C1 segment of cervical spinal cord (tissue), 14 donors: ENCODE measurements at places on chromosomes 4 and X.

DNA sequence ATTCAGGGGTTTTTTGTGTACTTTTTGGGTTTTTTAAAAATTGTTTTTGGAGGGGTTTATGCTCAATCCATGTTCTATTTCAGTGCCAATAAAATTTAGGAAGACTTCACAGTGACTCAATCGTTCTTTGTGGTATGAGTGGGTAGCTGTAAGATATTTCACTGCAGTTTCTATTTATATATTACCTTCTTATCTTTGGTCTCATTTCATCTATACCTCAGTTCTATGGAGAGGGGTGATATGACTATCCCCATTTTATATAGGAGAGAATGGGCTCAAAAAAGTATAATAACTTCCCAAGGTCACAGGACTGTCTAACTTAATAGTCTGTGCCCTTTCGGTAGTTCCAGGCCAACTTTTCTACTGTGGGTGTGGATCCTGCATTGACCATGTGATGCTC lies 74.4 kb downstream of the MSN start:
- no peak for DNase-seq

DNA sequence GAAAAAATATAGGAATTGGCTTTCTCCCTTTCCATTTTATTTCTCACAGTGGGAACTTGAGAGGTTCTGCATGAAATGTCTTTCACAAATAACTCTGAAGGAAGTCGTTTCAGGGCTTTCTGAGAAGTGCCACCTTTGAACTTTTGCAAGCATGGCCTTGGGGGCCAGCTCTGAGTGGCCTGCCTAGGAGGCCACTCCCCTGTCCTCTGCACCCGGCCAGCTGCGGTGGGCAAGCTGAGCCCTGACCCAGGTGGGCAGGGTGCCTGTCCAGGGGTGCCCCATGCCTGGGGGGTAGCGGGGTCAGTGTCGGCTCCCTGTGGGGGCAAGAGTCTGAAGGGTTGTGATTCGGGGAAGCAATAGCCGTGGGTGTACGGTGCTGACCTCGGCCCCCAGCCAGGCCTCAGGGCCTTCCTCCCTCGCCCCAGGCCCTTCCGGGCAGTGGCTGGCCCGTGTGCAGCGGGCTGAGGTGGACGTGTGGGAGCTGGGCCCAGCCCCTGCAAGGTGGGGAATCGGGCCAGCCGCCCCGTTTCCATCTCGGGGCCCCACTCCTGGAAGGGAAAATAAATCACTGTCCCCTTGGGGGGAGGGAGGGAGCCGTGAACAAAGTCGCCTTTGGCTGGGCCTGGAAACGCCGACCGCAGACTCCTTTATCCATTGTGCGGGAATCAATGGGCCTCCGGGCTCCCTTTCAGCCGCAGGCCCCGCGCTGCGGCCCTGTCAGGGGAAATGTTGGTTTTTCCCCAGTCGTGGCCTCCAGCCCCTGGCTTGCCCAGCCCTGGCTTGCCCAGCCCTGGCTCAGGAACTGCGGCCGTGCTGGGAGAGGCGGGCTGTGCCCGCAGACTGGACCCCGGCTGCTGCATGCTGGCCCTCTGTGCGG lies 3.1 kb downstream of the FGFRL1 start:
- peak; percentile 85 for DNase-seq

GRCh38 chrX:20378233-20378920 lies 111.7 kb upstream of the RPS6KA3 start:
- DNase-seq = no peak

- no peak for DNase-seq
Observed at GRCh38 chrX:149002320-149002719, 501.9 kb downstream of the AFF2 start.

DNA sequence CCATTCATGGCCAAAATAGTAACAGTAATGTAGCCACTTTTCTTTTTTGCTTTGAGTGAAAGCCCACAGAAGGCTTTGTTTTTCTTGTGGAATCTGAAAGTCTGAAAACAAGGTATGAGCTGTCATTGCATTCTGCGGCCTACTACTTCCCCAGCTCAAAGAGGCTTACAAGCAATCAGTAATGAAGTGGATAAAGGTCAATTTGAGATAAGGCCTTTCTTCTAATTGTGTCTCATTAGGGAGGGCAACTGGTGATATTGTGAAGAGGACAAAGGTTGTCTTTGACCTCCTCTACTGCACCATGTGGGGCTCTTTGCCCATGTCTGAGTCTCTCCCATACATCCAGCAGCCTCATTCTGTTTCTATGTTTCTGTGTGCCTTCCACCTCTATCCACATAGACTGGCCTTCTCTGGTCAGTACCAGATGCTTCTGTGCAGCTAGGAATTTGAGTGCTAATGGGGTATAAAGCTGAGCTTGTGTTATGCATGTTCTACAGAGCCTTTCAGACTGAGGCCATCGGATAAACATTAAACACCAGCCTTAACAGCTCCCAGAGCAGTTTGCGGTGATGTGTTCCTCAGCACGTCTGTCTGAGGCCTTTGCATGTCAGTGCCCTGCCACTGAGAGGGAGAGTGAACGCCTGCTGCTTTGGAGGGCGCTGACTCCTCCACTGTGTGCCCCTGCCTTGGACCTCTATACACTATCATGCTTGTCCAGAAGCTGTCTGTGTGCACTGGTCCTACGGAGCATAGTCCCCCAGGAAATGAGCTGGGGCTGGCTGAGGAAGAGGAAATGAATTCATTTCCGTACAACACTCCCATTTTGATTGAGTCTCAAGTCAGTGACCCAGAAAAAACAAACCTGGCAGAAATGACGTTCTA lies 80.2 kb downstream of the SH2D1A start:
- no peak for DNase-seq

DNA sequence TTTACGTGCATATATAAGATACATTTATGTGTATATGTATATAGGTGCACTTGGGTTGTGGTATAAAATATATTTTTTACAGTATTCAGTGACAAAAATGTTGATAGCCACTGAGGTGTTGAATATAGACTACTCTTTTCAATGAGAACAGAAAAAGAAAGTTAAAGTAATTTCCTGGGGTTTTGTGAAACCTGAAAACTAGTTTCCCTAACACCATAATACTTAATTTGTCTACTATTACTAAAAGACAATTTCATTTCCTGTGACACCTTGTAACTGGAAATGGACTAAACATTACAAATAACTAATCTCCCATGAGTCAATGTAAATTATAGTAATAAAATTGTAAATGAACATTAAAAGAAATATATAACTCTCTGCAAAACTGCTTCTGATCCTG lies 32.0 kb upstream of the MAP9 start:
- DNase-seq = no peak

- DNase-seq = no peak
Observed at GRCh38 chr4:87042986-87043820, 108.4 kb downstream of the AFF1 start.

DNA sequence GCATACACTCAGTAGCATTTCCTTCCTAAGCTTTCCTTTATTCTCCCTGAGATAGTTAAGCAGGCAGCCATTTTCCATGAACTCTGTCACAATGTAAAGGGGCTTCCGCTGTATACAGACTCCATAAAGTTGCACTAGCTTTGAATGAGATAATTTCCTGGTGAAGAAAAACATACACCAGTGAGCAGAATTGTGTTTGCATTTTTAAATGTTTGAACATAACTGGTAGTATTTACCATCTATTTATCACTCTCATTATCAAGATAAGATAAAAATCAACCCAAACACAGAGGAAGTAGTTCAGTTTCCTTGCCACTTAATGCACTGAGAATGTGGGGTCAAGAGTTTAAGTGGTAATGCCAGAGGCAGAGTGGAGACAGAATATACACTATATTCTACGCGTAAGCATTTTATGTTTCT lies 54.1 kb downstream of the TXK start:
- no peak for DNase-seq

- no peak for DNase-seq
Observed at GRCh38 chr4:77819404-77819842, 255 bp upstream of the CNOT6L start.

DNA sequence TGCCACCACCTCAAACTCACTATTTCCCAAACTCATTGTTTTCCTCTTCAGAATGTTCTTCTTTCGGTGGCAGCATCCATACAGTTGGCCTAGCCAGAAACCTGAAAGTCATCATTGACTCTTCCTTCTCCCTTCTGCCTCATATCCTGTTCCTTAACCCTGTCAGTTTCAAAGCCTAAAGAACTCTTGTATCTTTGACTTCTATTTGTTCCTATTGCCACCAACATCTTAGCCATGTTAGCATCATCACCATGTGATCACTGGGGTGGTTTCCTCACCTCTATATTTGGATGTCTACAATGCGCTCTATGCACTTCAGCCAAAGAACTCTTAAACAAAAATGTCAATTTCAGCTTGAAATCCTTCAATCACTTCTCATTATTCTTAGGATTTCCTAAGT lies 29.0 kb downstream of the DDX60L start:
- DNase-seq = no peak

GRCh38 chrX:132821974-132822633 lies 136.3 kb downstream of the HS6ST2 start:
- no peak for DNase-seq

GRCh38 chr4:6309777-6310176 lies 40.1 kb downstream of the WFS1 start:
- DNase-seq = no peak

DNA sequence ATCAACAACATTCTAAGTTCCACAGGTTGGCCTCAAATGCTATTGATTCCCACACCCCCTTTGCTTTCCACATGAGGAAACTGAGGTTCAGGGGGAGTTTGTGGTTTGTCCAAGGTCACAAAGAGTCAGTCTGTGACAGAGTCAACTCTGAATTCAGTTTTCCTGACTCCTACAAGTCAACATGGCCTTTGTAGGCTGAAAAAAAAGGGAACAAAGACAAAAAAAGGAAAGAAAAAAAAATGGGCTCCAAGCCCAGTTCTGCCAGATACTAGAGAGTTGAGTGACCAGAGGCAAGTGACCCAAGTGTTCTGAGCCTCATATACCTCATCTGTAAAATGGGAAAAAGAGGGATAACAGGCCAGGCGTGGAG lies 16.5 kb upstream of the PIM2 start:
- no peak for DNase-seq

GRCh38 chrX:151789179-151789800 lies 54.7 kb downstream of the CNGA2 start:
- no peak for DNase-seq

DNA sequence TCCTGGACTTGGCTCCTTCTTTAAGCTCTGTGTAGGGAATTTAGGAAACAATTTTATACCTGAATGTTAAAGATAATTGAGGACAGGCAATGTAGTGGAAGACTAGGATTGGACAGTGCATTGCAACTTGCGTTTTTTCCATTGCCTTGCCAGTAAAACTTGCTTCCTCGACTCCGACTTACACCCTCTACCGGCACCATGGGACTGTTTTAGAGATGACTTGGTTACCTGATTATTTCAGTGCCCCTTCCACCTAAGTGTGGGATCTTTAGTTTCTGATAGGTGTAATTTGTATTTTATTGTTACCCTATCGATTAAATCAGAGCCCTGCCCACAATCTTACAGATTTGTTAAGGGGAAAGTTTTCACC lies 1.2 kb downstream of the PRPS1 start:
- no peak for DNase-seq

DNA sequence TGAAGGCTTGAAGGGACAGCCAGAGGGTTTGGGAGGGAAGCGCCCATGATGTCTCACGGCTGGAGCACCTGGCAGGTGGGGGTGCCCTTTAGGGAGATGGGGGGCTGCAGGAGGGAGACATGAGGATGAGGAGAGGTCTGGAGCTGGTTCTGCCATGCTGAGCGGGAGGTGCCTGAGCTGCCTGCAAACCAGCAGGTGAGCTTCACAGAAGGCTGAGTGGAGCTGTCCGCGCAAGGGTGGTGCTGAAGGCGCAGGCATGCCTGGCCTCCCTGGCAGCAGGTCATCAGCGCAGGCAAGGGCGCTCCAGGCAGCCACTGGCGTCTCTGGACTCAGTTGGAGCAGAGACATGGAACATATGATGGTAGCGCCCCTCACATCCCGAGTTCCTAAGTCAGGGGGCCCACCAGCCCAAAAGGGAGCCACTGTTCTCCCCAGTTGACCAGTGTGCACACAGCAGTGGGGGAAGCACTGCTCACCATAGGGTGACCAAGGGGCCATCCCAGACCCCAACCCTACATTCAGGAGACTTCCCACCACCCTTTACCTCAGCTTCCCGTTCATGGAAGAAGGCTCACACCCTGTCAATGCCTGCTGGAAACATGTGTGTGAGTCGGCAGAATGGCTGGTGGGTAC lies 25.8 kb downstream of the ADRA2C start:
- DNase-seq = no peak

DNA sequence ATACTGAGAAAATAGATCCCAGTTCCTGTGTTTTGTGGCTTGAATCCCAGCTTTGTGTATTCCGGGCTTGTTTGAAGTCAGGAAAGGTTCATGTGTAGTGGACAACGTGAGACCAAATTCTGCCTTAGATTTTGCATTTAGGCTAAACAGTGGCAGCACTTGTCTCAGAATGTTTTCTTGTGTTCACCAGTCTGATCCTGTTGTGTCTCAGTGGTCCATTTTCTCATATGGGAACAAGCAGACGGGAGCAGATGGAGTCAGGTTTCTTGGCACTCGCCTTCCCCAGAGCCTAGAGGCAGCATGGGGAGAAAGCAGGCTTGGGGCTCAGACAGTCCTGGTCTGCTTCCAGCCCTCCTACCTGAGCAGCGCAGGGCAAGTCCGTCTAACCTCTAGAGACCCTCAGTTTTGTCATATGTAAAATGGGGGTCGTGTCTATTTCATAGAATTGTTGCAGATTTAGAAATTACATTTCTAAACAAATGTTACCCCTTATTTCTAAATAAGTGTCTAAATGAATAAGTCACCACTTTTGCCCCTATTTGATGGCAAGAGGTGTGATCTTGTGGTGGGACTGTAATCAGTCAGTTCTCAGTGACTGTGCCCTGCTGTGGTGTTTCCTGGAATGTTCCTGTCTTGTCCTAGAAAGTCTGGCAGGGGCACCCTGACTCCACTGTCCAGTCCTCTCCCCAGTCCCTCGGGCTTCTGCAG lies 28.3 kb upstream of the MSANTD1 start:
- no peak for DNase-seq

GRCh38 chrX:47515941-47516665 lies 33.1 kb upstream of the ZNF41 start:
- no peak for DNase-seq

DNA sequence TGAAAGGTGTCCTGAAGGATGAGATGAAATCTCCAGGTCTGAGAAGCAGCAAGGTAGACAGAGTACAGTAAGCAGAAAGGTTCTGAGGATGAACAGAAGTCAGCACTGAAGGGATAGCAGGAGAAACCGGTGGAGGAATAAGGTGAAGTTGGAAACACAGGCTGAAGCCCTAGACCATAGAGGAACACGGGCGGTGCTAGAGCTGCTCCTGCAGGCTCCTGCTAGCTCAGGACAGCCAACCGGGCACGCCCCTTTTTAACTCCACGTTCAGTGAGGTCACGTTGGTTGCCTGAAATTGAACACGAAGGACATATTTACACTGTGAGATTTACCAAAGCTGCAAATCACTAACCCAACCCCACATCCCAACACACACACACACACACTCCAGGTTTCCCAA lies 1886.4 kb upstream of the AGA start:
- no peak for DNase-seq
